Astrocyte (in vitro differentiated cells and primary cell): ENCODE measurements at places on chromosomes 4 and X. TPM values are rescaled to one million over a fixed set of nuclear protein-coding genes. Genes with fewer than 3 reads are reported as not detected.

- H3K36me3 ChIP-seq, result no peaks in the 10 kb centered on the region
- no peak overlapping the region for H3K4me3 ChIP-seq
- no peak overlapping the region for H3K27ac ChIP-seq
- peak; percentile 19 for DNase-seq
Measured at GRCh38 chr4:86223472-86223871, 136.4 kb downstream of the MAPK10 start.

GRCh38 chr4:168708108-168708507, 211.3 kb downstream of the PALLD start:
- H3K4me3 ChIP-seq, result no peak overlapping the region
- no peak overlapping the region for H3K27ac ChIP-seq
- no peaks in the 10 kb centered on the region for H3K27me3 ChIP-seq
- peaks cover 30% of the 10 kb centered on the region for H3K4me1 ChIP-seq

- no peak for DNase-seq
- no peaks in the 10 kb centered on the region for H3K27me3 ChIP-seq
- no peaks in the 10 kb centered on the region for H3K36me3 ChIP-seq
- H3K4me3 ChIP-seq, result no peak overlapping the region
- no peak overlapping the region for H3K27ac ChIP-seq
- no peaks in the 10 kb centered on the region for H3K4me1 ChIP-seq
Measured at GRCh38 chrX:11244636-11245035, 48.6 kb upstream of the AMELX start.

The ARHGAP24 gene
- 1.8 and 2.1 TPM in 2 replicates for total RNA-seq

- H3K27ac ChIP-seq, result no peak overlapping the region
- H3K4me1 ChIP-seq, result no peaks in the 10 kb centered on the region
- H3K27me3 ChIP-seq, result no peaks in the 10 kb centered on the region
- H3K4me3 ChIP-seq, result no peak overlapping the region
- no peaks in the 10 kb centered on the region for H3K36me3 ChIP-seq
Measured at GRCh38 chr4:62517716-62518115, 1317.6 kb downstream of the ADGRL3 start.

- H3K27me3 ChIP-seq, result no peaks in the 10 kb centered on the region
- no peak for DNase-seq
- H3K36me3 ChIP-seq, result no peaks in the 10 kb centered on the region
- no peaks in the 10 kb centered on the region for H3K4me1 ChIP-seq
Measured at GRCh38 chr4:157795495-157795894, 377.3 kb downstream of the GASK1B start.

GRCh38 chr4:139704915-139705485, 39.4 kb downstream of the MGST2 start:
- H3K27ac ChIP-seq, result no peak overlapping the region
- DNase-seq, result peak; percentile 24
- H3K4me1 ChIP-seq, result peaks cover 3% of the 10 kb centered on the region
- no peaks in the 10 kb centered on the region for H3K27me3 ChIP-seq
- H3K36me3 ChIP-seq, result peaks cover 3% of the 10 kb centered on the region

DNA sequence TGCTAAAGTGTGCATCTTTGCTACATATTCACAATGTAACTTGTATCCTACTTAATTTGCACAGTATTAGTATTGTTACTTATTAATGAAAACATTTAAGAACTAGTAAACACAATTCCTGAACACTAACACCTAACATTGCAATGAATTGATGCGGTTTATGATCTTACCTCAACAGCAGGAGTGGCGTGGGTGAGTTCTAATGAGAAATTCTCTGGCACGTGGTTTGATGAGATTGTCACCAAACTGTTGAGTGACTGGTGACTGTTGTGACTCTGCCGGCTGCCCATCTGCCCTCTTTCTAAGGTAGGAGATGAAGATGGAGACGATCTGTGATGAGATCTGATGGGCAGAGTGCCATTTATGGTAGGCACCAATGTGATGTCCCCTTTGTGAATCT, 2.9 kb downstream of the PCDH18 start:
- peaks cover 2% of the 10 kb centered on the region for H3K36me3 ChIP-seq
- no peak for DNase-seq
- peak overlapping the region; percentile 97 for H3K4me3 ChIP-seq
- peak overlapping the region; percentile 13 for H3K27ac ChIP-seq
- H3K4me1 ChIP-seq, result peaks cover 24% of the 10 kb centered on the region

DNA sequence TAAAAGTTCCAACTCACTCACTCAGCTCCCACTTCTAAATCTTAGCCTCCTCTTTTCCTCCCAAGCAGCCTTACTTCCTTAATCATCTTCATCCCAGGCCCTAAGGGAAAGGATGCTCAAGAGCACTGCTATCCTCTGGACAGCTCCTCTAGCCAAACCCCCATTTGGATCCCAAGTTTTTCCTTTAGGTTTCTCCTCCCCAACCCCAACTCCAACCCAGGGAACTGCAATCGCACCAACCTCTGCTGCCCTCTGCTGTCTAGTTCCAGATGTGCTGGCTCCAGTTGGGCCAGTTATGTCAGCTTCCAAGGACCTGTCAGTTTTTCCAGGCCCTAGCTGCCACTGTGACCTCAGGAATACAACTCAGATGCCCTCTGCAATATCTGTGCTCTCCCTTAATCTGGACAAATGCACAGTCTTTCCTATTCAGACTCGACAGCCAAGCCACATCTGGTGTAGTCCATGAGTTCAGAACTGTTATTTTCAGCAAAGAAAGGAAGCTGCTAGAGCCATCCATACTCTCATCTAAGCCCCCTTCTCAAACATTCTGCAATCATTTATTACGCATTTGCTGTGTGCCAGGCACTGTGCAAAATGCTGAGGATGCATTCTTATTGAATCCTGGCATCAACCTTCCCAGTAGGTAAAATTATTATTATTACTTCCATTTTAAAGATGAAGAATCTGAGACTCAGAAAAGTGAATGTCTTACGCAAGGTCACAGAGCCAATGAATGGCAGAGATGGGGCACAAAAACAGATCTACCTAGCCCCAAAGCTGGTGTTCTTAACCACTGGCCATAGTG, 12.3 kb upstream of the XPNPEP2 start:
- no peak overlapping the region for H3K27ac ChIP-seq
- H3K27me3 ChIP-seq, result peaks cover 2% of the 10 kb centered on the region
- no peaks in the 10 kb centered on the region for H3K36me3 ChIP-seq
- no peaks in the 10 kb centered on the region for H3K4me1 ChIP-seq
- no peak overlapping the region for H3K4me3 ChIP-seq
- DNase-seq, result peak; percentile 29

The GUCY1B1 gene
- 1.5 and 2.5 TPM in 2 replicates for total RNA-seq

- no peaks in the 10 kb centered on the region for H3K36me3 ChIP-seq
- no peak overlapping the region for H3K4me3 ChIP-seq
- no peaks in the 10 kb centered on the region for H3K4me1 ChIP-seq
- H3K27ac ChIP-seq, result no peak overlapping the region
- peak; percentile 22 for DNase-seq
Measured at GRCh38 chrX:132292793-132293192, 73.5 kb upstream of the RAP2C start.

DNA sequence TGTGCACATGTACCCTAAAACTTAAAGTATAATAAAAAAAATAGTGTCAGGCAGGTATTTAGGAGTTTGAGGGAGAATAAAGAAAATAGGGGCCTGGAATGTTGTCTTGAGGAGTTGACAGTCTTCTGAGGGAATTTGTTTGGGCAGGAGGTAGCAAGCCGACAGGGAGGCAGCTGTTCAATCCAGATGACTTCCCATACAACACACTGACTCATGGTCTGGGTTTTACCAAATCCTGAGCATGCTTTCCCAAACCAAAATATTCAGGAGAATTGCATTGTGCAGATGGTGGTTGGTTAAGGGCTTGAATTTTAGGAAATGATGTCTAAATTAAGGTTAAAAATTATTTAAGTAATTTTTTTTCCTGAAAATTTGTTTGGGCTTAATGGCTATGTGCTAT, 430.0 kb downstream of the INPP4B start:
- H3K27me3 ChIP-seq, result no peaks in the 10 kb centered on the region
- H3K36me3 ChIP-seq, result no peaks in the 10 kb centered on the region
- peaks cover 9% of the 10 kb centered on the region for H3K4me1 ChIP-seq
- DNase-seq, result peak; percentile 88
- H3K4me3 ChIP-seq, result no peak overlapping the region

- no peak overlapping the region for H3K4me3 ChIP-seq
- H3K27ac ChIP-seq, result peak overlapping the region; percentile 53
- peak; percentile 93 for DNase-seq
- H3K4me1 ChIP-seq, result peaks cover 16% of the 10 kb centered on the region
- no peaks in the 10 kb centered on the region for H3K27me3 ChIP-seq
- H3K36me3 ChIP-seq, result no peaks in the 10 kb centered on the region
Measured at GRCh38 chr4:183182873-183183725, 84.0 kb downstream of the WWC2 start.

DNA sequence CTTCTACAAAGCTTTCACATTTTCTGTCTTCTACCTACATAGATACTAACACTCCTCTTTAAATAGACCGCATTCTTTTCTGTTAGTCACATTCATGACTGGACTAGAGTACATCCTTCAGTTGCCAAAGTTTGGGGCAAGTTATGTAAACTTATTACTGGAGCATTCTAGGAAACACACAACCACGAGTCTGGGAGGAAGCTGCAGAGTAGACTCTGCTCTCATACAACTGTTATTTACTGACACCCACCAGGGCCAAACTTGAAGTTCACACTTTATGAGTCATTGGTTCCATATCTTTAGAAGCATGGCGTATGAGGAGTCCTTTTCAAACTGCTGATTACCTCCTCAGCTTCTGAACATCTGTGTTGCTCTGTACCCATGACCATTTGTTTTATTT, 87.0 kb downstream of the RNF150 start:
- peak overlapping the region; percentile 71 for H3K27ac ChIP-seq
- no peak overlapping the region for H3K4me3 ChIP-seq
- no peaks in the 10 kb centered on the region for H3K36me3 ChIP-seq
- DNase-seq, result peak; percentile 100
- H3K4me1 ChIP-seq, result peaks cover 11% of the 10 kb centered on the region

DNA sequence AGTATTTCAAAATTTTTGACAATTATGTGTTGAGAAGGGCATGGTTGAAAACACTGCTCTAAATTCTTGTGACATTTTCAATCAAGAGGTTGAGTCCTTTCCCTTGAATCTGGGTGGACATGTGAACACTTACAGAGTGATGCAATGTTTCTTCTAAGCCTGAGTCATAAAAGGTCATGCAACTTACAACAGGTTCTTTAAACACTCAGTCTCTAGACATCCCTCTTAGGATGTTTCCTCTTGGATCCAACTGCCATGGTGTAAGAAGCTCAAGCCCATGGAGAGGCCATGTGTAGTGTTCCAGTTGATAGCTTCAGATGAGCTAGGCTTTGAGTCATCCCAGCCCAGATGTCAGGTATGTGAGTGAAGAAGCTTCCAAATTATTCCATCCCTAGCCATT, 232.2 kb upstream of the MAOA start:
- H3K27ac ChIP-seq, result no peak overlapping the region
- no peaks in the 10 kb centered on the region for H3K27me3 ChIP-seq
- no peak for DNase-seq
- no peaks in the 10 kb centered on the region for H3K36me3 ChIP-seq
- no peaks in the 10 kb centered on the region for H3K4me1 ChIP-seq

- H3K4me1 ChIP-seq, result no peaks in the 10 kb centered on the region
- no peaks in the 10 kb centered on the region for H3K27me3 ChIP-seq
- DNase-seq, result no peak
- no peaks in the 10 kb centered on the region for H3K36me3 ChIP-seq
- no peak overlapping the region for H3K27ac ChIP-seq
Measured at GRCh38 chr4:72743078-72743477, 174.1 kb upstream of the ADAMTS3 start.

DNA sequence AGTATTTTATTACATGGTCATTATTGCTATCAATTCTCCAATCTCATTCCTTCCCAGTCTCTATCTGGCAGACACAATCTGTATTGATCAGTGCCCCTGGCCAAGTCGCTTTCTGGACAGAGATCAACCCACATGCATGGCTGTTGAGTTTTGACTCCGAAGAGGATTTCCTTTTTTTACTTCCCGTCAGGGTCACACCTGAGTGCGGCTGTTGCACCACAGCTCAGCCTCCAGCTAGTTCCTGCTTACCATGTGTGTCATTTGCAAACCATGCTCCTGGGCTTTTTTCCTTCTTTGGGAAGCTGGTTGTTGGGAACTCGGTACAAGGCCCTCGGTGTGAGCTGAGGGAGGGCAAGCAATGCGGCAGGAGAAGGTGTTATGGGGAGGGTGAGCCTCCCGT, 11.7 kb downstream of the MAGED2 start:
- DNase-seq, result no peak
- no peaks in the 10 kb centered on the region for H3K27me3 ChIP-seq
- no peak overlapping the region for H3K27ac ChIP-seq
- no peak overlapping the region for H3K4me3 ChIP-seq
- peaks cover 9% of the 10 kb centered on the region for H3K36me3 ChIP-seq
- no peaks in the 10 kb centered on the region for H3K4me1 ChIP-seq

The EDA gene
- 1.2 and 1.8 TPM in 2 replicates for total RNA-seq

GRCh38 chrX:50747471-50747900, 66.5 kb downstream of the SHROOM4 start:
- no peaks in the 10 kb centered on the region for H3K36me3 ChIP-seq
- H3K4me1 ChIP-seq, result no peaks in the 10 kb centered on the region
- no peaks in the 10 kb centered on the region for H3K27me3 ChIP-seq
- DNase-seq, result peak; percentile 42
- no peak overlapping the region for H3K27ac ChIP-seq

GRCh38 chr4:124703154-124703553, 9.4 kb downstream of the ANKRD50 start:
- H3K27me3 ChIP-seq, result no peaks in the 10 kb centered on the region
- H3K36me3 ChIP-seq, result peaks cover 11% of the 10 kb centered on the region
- H3K4me1 ChIP-seq, result peaks cover under 1% of the 10 kb centered on the region

DNA sequence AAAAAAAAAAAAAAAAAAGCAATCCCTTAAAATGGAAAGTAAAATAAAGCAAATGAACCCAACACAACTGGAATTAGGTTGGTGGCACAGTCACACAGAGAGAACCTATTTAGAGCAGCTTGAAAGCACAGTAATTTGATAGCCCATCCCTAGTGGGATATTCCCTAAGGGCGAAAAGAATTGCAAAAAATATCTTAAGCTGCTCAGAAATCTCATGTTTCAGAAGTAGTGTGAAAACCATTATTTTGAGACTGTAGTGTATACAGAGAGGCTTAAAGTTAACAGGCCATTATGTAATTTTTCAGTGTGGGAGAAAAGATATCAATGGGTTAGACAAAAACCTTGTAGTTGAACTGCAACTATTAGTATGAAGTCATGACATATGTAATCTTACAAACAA, 40.0 kb upstream of the DHX15 start:
- H3K27ac ChIP-seq, result no peak overlapping the region
- H3K4me3 ChIP-seq, result no peak overlapping the region
- H3K36me3 ChIP-seq, result no peaks in the 10 kb centered on the region
- H3K27me3 ChIP-seq, result peaks cover 7% of the 10 kb centered on the region
- DNase-seq, result no peak

DNA sequence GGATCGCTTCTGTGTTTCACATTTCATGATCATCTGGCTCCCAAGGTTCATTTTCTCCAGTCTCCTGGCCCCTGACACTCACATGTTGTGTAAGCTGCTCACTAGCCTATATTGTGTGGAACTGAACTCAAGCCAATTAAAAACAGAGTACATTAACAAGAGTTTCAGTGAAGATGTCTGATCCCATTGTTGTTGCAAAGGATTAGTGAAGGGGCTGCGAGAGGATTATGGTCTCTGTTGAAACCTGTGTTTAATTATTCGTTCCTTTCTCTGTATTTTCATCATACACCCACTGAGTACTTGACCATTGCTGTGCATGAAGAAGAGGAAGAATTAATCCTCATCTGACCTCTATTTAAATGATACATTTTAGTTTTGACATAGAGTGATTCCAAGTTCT, 54.7 kb downstream of the AFF2 start:
- no peaks in the 10 kb centered on the region for H3K4me1 ChIP-seq
- DNase-seq, result no peak
- H3K4me3 ChIP-seq, result no peak overlapping the region
- H3K27me3 ChIP-seq, result no peaks in the 10 kb centered on the region

- no peak overlapping the region for H3K27ac ChIP-seq
- no peaks in the 10 kb centered on the region for H3K4me1 ChIP-seq
- H3K36me3 ChIP-seq, result no peaks in the 10 kb centered on the region
Measured at GRCh38 chr4:188341428-188341827, 202.2 kb downstream of the TRIML1 start.
